ENCODE measurements at places on chromosomes 12 and 14.

- DNase-seq = no peak
Observed at GRCh38 chr12:64931981-64932380, 107.5 kb downstream of the TBC1D30 start.

- DNase-seq = no peak
Observed at GRCh38 chr14:22838631-22839041, 2.3 kb downstream of the MMP14 start.

- DNase-seq = no peak
Observed at GRCh38 chr12:122067966-122068365, 10.6 kb upstream of the MLXIP start.

GRCh38 chr12:116882742-116883141 lies 1.5 kb upstream of the HRK start:
- no peak for DNase-seq

DNA sequence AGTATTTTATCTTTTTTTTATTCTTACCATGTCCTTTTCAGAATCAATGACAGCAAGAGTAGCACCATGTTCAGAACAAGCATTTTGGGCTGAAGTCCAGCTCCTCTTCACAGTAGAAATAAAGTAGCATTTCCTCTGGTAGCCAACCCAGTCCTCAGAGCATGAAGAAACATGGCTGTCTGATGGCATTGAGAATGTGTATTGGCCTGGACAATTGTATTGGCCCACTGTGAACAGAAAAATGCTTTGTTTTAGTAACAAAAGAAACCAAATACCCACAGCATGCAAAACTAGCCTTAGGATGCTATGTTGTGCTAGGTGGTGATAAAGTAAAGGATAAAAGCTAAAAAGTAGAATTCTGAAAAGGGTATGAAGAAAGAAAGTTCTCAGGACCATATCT lies 5.7 kb downstream of the CD69 start:
- no peak for DNase-seq

GRCh38 chr14:58646479-58646878 lies 8.7 kb downstream of the DACT1 start:
- DNase-seq = no peak

- no peak for DNase-seq
Observed at GRCh38 chr12:46164186-46164761, 104.6 kb downstream of the SLC38A1 start.

DNA sequence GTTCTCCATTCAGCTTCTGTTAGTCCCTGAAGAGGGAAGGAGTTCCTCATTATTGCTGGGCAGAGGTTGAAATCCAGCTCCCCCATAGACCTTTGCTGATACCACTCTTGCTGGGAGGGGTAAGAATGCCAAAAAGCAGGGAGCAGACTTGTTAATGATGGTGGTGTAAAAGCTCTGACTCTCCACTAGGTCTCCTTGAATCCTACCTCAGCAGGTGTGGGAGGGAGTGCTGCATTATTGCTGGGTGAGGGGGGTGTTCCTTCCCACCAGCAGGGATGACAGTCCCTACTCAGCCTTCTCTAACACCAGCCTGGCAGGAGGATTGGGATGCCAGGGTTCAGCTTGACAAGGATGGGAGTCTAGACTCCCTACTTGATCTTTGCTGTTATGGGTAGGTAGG lies 185.8 kb upstream of the NOS1 start:
- no peak for DNase-seq

DNA sequence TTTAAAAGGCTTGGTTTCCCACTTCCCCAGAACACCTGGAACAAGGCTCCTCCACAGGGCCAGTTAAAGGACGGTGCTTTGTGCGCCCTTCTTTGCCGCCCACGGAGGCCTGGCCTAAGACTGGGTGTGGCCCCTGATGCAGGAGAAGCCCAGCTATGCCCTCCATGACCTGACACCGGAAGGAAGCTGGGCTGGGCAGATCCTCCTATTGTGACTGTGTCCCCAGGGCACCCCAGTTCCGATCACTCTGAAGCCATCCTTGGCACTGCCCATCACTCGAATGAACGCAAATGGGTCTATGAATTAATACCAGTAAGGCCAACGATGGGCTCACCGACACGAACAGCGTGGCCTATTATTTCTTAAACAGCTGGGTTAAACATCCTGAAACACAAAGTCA lies 42.6 kb downstream of the FBXO21 start:
- no peak for DNase-seq

GRCh38 chr12:68788554-68789143 lies 19.3 kb upstream of the MDM2 start:
- no peak for DNase-seq

- no peak for DNase-seq
Observed at GRCh38 chr12:12305568-12306300, 38.9 kb upstream of the LRP6 start.

- DNase-seq = no peak
Observed at GRCh38 chr14:65072937-65073336, 29.4 kb downstream of the MAX start.

- no peak for DNase-seq
Observed at GRCh38 chr14:21917699-21918436, 244.2 kb upstream of the OR4E1 start.

- no peak for DNase-seq
Observed at GRCh38 chr12:84512751-84513150, 399.8 kb downstream of the SLC6A15 start.

GRCh38 chr12:96335270-96335669 lies 65.0 kb downstream of the CDK17 start:
- no peak for DNase-seq

DNA sequence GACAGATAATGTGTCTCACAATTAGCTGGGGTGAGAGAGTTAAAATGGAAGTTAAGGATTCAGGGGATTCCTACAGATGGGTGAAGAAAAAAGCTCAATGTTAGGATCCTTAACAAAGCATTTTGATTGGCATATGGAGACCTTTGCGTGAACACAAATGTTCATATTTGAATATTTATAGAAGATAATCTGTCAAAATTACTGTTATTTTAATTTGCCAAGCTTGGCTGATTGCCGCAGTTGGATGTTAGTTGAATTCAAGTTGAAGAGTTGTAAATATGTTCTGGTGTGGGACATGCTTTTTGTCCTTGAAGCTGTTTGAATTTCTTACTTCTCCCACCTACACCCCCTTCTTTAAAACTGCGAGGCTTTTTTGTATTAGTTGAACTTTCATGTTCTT lies 91.2 kb downstream of the FUT8 start:
- DNase-seq = no peak

DNA sequence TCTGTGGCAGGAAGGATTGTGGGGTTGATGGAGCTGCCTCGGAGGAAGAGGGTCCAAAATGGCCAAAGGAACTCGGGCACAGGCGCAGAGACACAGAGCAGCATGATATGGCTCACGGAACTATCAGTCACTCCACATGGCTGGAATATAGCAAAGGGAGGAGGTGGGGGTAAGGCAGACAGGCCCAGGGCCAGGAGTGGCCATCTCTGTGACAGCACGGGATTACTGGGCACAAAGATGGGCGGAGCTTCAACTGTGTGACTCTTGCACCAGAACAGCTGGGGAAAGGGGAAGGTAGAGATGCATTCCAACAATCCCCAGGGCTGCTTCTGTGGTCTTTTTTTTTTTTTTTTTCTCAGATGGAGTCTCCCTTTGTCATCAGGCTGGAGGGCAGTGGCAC lies 24.8 kb upstream of the EML1 start:
- DNase-seq = no peak

DNA sequence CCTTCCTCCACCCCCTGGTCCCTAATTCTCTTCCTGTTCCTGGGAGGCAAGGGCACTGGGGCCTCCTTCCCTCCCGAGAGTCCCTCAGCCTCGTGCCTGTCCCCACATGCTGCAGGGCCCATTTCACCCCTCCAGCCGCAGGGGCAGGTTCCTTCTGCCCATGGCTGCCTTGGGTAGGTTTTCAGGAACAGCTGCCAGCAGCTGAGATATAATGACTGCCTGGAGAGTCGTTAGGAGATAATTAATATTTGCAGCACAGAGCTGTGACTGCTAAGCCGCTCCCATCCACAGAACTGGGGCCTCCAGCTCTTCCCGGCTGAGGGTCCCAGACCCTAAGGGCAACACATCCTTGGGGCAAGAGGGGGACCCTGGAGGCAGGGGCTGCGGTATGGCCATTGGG lies 211.9 kb upstream of the LHX5 start:
- no peak for DNase-seq

DNA sequence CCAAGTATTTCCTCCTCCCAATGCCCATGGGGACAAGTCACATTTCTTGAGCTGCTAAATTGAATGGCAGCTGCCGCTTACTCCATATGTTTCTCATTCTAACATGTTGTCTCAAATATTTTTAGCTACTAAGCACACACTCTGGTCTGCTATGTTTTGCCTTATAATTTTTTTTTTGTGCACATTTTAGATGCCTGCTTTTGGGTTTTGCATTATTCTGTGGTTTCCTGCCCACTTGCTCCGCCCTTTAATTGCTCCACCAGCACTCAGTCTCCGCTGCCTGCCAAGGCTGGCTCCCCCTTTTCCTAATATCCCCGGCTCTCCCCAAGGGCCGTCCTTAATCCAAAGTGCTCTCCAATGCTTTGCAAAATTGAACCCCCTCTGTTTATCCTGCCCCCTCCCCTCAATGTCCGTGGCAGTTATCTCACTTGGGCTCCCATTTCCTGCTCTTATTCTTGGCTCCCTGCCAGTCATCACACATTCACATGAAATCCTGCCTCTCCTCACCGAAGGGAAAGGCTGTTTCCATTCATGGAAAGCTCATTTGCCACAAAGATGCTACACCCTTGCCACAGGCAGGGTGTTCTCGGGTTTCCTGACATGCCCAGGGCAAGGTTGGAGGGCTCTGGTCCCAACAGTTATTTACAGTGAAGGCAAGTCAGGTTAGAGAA lies 79.4 kb downstream of the C12orf75 start:
- DNase-seq = no peak

DNA sequence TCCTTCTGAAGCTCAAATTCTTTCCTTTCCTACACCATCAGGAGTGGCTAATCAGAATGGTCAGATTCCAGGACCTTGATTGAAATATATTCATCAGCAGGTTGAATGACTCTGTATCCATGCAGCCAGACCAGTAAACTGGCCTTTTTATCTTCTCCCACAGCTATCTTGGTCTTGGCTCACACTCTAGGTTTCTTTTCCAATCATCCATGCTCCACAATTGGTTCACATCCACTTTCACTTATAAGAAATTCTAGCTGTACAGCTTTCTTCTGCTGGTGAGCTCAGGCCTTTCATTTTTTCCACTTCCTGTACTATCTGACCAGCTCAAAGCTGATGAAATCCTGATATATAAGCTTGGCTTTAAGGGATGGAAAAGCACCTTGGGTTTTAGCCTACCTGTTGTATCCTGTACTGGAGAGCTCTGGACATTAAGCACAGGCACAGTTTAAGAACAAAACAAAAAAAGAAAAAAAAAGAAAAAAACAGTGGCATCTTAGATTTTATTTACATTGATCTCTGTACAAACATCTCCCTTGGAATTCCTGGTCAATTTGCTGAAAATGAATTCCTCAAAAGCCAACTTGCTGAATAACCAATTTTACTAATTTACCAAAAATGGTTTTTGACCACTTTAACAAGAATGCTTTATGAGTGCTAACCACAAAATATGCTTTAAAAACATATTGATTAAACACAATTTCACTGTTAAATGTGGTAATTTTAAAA lies 91.6 kb upstream of the PAWR start:
- no peak for DNase-seq

DNA sequence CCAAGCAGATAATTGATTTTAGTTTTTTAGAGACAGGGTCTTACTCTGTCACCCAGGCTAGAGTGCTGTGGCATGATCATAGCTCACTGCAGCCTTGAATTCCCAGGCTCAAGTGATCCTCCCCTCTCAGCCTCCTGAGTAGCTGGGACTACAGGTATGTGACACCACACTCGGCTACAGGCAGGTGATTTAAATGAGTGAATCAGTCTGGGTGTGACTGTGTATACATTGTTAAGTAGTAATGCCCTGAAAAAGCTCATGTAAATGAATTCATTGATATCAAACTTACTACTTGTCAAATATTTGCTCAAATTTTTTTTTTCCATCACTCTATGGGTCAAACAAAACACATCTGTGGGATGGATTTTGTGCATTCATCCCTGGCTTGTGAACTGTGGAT lies 6.3 kb upstream of the USP44 start:
- no peak for DNase-seq

DNA sequence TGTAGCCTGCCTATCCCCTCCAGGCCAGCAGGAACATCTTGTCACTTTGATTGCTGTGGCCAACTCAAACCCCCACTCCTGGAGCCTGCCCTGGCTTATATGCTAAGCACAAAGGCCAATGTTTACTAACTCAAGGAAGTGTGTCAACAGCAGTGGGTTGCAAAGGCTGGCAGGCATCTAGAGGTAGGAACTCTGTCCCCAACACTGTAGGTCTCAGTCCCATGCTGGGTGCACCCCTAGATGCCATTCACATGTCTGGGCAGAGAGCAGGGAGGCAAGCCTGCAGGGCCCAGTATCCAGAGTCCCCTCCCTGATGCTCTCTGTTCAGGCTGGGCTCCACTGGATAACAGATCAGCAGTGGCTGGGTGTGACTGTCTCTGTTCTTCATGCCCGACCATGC lies 1.6 kb upstream of the HPD start:
- DNase-seq = no peak

DNA sequence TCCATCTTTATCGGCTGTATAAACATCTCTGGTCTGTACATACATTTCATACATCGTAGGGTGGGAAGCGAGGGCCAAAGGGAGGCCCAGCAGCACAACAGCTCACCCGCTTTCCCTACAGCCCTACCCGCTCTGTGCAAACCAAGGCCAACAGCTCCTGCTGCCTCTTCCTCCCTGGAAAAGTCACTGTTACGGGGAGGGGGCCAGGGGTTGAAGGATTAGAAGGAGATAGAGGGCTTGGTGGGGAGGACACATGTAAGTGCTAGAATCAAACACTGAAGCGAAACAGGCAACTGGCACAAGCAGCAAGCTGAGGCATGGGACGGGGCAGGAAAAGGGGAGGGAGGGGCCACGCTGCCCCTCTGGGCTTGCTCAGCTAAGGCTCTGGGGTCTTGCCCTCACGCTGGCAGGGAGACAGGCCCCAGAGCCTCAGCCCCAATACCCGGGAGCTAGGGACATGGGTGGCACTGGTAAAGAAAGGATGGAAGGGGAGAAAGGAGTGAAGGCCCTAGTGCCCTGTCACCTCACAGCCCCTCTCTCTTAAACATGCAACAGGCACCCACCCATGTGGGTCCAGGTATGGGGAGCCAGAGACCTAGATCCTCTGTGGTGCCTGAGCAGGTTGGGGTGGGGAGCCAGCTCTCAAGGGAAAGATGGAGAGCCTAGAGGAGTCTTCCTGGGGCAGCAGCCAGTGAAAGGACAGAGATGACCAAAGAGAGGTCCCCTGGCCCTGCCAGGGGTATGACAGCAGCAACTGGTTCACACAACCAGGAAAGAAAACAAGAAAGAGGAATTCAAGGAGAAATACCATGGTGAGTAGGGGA lies 14.4 kb downstream of the SPRYD3 start:
- no peak for DNase-seq

GRCh38 chr14:101131451-101131916 lies 228.0 kb upstream of the RTL1 start:
- DNase-seq = no peak

- no peak for DNase-seq
Observed at GRCh38 chr12:32644431-32644830, 34.7 kb upstream of the DNM1L start.

- peak; percentile 46 for DNase-seq
Observed at GRCh38 chr14:90697577-90698206, 118.5 kb downstream of the TTC7B start.

- no peak for DNase-seq
Observed at GRCh38 chr14:64955297-64955696, 12.8 kb upstream of the GPX2 start.

GRCh38 chr12:43108656-43109055 lies 443.3 kb downstream of the ADAMTS20 start:
- DNase-seq = no peak

GRCh38 chr12:31742891-31743290 lies 14.1 kb upstream of the AMN1 start:
- DNase-seq = no peak
